CD4-positive, alpha-beta T cell treated with Interleukin-1 beta for 1 hour (primary cell): ENCODE measurements at places on chromosomes 1 and 21.

DNA sequence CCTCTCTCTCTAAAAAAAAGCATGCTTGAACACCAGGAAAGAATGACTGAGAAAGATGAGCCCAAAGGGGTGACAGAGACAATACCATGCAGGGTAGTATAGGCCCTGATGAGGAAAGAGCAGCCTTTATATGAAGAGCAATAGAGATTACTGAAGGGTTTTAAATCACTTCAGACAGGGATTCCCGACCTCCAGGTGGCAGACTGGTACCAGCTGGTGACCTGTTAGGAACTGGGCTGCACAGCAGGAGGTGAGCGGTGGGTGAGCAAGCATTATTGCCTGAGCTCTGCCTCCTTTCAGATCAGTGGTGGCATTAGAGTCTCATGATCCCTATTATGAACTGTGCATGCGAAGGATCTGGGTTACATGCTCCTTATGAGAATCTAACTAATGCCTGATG, 30.8 kb upstream of the GTF2B start:
- no peak for DNase-seq

DNA sequence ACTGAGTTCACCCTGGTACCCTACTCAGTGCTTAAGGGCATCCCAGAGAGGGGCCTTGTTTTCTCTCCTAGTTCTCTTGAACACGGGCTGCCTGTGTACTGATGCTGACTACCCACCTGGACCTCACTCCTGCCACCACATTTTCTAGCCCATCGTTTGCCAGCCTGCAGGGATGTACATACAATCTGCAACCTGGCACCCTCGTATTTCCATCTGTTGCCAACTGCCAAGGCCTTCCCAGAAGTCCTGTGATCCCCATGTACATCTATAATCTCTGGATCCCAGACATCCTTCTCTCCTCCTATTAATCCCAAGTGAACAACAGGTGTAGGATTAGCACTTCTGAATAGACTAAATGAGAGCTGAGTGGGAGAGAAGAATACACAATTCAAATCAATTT, 212.0 kb downstream of the SLC45A1 start:
- no peak for DNase-seq

GRCh38 chr1:211340622-211341507, 14.2 kb downstream of the TRAF5 start:
- DNase-seq: no peak

- no peak for DNase-seq
Observed at GRCh38 chr1:219988387-219988786, 57.9 kb downstream of the EPRS1 start.

- peak; percentile 26 for DNase-seq
Observed at GRCh38 chr1:12615865-12616708, 1.9 kb downstream of the DHRS3 start.

DNA sequence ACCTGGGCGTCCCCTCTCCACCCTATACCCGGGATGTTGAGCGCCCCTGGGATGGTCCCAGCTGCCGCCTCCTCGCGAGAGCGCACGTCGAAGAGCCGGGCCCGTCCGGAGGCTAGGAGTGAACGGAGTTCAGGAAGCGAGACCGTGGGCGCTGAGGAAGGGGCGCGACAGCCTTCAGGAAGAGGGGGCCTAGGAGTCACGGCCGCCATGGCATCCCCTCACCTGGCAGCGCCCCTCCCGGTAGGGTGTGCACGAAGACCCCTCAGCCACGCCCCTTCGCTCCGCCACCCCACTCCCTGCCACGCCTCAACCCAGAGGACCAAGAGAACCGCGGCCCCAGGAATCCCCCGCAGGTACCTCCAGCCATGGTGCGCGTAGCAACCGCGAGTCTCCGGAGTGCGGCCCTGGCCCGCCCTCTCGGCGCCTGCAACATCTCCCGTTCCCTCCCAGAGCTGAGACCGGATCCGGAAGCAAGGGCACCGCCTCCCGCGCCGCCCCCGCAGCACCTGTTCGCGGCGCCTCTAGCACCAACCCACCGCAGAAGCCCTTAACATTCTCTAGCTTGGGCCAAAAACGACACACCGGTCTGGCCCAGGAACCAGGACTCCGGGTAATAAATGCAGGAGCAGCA, at the start of gene TSTD1:
Gene TSTD1 (minus strand): TSS at position 442 of the 631 bp plus-strand sequence. CDS start 75 bp downstream, at position 367.
- DNase-seq: peak; percentile 90

- DNase-seq: no peak
Observed at GRCh38 chr1:116708255-116708900, 40.8 kb upstream of the IGSF3 start.
